ENCODE measurements at places on chromosomes 16 and 17.
A peak's percentile ranks its signal among the peaks of the same experiment; 100 is the strongest.

DNA sequence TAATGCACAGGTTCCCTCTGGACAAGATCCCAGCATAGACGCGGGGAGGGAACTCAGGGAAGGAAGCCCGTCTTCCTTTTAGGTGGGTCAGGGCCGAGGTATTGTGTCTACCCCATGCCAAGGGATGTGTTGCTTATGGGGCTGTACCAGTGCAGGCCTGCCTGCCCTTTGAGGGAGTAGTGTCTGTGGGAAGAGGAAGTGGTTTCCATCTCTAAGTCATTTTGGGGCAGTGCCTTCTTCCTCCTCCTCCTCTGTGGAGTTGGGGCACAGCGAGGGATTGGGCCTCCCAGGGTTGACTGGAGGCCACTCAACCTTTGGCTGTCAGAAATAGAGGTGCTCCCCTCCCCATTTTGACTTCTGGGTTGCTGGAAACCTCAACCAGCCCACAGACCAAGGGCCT, 26.5 kb downstream of the GJD3 start:
- no peak for DNase-seq

GRCh38 chr16:17691899-17692176, 221.1 kb upstream of the XYLT1 start:
- no peak for DNase-seq

DNA sequence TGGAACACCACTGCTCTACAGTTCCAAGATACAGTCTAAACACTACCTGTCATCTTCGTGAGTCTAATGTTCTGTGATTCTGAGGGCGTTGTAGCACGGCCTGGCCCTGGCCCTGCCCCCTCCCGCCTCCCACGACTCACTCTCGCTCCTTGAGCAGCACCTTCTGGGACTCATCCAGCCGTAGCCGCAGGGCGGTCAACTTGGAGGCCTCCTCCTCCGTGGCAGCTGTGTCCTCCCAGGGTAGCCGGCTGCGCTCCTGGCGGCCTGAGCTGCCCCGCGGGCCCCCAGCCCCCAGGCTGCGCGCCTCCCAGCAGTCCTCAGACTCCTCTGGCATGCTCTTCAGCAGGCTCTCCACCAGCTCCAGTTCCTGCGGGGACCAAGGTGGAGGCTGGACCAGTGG, 10.6 kb downstream of the CCDC102A start:
- DNase-seq, result no peak

DNA sequence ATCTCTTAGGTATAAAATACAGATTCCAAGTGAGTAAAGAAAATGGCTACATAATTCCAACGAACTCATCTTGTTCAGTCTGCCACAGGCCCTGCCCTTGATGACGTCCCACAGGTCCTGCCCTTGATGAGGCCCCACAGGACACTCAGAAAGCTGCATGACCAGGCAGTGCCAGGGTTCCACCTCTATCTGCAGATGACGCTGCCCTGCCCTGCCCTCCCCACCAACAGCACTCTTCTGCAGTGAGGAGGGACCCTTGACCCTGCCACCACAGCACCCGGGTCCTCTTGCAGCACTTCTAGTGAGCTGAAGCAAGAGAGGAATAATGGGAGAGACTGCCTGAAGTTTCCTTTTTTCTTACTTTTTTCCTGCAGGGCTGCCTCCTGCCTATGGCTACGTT, 118.4 kb downstream of the VPS53 start:
- DNase-seq, result no peak

- DNase-seq, result no peak
These were observed 8.3 kb downstream of the EVPL start for GRCh38 chr17:76018801-76019200.

DNA sequence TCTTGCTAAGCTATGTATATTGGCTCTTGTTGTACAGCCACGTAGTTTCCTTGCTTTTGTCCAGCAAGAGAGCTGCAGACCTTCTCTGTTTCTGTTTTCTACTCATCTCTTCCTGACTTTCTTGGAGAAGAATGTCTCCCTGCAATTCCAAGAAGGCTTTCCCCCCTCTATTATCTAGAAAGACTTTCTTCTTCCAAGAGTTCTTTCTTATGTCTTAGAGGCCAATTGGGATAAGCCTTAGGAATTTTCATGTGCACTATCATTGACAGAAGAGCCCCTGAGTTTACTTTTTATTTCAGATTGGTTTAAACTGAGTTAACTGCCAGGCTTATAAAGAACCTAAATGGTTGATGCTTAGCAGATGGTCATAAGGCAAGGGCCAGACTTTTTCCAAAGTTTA, 9.0 kb downstream of the CAPNS2 start:
- DNase-seq, result no peak

- DNase-seq, result no peak
These were observed 641 bp upstream of the NT5C3B start for GRCh38 chr17:41836550-41837196.

DNA sequence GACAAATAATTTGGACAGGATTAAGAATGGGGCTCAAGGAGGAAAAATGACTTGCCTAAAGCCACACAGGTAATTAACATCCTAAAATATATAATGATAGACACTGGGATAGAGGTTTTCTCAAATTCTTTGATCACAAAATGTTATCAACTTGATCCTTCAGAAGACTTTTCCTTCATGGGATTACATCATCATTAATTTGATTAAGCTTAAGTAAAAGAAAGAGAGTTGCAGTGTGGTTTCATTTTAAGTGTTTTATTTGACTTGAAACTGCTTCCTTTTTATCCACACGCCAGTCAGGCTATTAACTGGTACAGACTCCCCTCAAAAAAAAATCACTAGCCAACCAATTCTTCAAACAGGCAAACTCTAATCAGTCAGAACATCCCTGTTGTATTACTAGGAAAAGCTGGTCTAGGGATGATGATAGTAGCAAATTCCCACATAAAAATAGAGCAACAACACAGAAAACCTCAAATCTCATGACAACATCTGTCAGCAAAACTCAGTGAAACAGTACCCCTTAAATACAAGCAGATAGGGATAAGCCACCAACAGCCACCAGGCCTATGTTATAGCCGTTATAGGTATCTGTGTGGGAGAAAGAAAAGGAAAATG, 32.5 kb downstream of the AKAP10 start:
- no peak for DNase-seq

- no peak for DNase-seq
These were observed 7.4 kb upstream of the CACNA1H start for GRCh38 chr16:1145383-1146100.

DNA sequence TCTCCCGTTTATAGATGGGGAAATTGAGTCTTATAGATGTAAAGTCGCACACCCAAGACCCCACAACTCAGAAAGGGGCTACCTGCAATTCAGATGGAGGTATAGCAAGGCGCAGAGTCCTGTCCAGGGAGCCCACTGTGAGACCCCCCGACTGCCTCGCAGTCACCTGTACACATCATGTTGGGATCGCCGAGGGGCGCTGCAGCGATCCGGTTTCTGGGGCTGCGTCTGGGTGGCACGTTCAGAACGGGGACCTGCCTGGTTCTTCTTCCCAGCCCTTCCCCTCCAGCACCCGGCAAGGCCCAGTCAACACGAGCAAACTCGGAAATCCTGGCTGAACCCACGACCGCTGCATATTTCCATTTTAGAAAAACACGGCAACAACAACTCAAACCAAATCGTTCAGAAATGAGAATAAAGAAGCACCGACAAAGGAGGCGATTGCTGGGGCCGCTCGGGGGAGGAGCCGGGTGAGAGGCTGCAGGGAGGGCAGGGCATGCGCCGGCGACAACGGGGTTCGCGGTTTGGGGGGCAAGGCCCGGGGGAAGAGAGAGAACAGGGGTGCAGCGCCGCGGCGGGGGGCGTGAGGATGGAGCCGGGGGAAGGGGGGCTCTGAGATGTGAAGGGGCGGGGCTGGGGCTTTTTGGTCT, 643 bp downstream of the HSDL1 start:
- peak; percentile 11 for DNase-seq

DNA sequence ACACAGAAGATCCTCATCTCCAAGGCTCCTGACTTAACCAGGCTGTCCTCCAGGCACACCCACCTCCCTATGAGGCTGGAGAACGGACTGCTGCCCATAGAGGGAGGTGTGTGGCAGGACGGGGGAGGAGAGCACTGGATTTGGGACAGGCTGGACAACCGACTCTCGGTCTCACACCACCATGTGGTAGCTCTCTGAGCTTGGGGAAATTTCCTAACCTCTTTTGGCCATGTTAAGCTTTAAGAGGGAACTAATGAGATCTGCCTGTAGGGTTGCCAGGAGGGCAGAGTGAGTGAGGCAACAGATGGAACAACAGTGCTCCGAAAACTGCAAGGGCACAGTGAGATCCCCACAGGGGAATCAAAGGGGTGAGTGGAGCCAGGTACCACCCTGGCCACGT, 32.7 kb downstream of the RHBDL3 start:
- no peak for DNase-seq

DNA sequence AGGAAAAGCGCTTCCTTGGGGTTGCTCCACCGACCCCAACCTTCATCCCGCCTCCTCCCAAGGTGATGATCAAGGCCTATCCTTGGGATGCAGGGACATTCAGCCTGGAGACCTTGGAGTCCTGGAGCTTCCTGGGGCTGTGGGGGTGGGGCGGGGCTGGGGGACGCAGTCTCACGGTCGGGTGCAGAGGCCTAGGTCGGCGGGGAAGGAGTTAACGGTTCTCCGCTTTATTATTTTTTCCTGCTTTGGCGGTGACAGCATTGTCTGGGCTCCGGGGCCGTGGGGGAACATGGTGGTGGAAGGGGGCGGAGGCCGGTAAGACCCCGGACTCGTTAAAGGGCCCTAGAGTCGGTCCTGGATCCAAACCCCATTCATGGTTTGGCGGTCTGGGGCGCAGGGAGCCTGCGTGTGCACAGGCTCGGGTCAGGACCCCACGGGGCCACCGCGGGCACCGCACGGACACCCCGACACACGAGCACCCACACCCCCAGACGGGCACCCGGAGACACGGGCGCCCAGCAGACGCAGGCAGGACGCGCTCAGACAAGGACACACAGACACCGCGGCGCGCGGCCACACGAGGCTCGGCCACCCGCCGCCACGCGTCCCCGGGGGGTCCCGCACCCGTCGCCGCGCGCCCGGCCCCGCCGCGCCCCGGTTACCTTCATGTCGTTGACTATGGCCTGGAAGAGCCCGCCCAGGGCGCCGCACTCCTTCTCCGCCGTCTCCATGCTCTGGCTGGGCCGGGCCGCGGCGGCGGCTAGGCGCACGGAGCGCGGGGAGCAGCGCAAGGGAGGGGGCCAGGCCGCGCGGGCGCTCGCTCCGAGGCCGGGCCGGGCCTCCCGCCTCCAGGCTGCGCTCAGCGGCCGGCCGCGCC, 554 bp downstream of the MTSS2 start:
- DNase-seq, result no peak

- no peak for DNase-seq
These were observed 33.2 kb upstream of the TAC4 start for GRCh38 chr17:49881054-49881402.

DNA sequence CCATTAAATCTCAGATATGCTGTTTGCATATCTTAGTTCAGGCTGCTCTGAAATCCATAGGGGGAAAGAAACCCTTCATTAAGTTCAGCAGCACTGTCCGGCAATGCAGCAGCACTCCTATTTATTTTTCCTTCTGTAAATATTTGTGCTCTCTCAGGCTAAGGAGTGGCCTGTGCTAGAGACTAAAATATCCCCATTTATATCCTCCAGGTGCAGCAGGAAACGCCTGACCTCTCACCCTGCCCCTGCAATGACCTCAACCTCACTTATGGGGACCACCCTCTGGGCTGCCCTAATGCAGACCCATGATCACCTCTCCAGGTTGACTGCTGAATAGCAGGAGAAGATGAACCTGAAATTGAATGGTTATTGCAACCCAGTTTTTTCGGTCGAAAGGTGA, 165.0 kb upstream of the ELAC2 start:
- DNase-seq, result no peak

DNA sequence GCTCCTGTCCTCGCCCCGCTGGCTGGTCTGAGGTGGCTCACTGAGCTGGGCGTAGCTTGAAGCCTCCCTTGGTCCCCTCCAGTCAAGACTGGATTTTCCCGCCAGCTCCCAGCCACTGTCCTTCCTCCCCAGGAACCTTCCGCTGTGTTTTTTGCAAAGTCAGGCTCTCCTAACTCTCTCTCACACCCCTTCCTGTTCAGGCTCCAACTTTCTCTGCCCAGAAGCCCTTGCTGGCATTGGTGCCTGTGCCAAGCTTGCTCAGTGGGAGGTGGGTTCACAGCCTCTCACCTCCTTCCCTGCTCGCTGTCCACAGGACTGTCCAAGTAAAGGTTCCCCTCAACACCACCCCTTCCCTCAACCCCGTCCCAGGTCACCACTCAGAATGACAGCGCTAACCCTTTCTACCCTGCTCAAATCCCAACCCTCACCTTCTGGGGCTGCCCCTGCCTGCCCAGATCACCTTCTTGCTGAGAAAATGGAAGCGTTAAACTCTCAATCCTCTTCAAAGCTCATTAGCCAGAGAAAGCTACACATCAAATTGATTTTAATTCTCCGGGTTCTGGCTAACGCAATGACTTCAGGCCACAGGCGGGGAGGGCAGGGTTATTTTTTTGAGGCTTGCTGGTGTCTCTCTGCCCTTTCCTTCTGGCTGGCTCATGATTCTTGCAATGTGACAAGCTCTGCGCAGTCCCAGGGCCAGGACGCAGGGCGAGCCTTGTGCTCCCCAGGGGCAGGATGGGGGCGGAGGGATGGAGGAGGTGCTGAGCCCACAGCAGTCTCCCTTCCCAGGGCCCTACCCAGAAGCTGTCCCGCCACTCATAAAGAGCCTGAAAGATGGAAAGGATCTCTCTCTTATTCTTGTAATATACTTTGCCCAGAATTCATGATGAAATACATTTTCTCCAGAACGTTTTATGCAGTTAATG, 357.2 kb upstream of the TNRC6C start:
- DNase-seq, result no peak

GRCh38 chr17:7019367-7019766, 3.5 kb upstream of the BCL6B start:
- DNase-seq, result no peak

GRCh38 chr16:58456193-58456592, 43.8 kb upstream of the NDRG4 start:
- DNase-seq, result no peak

- no peak for DNase-seq
These were observed 5.1 kb downstream of the MMP25 start for GRCh38 chr16:3051494-3051893.

DNA sequence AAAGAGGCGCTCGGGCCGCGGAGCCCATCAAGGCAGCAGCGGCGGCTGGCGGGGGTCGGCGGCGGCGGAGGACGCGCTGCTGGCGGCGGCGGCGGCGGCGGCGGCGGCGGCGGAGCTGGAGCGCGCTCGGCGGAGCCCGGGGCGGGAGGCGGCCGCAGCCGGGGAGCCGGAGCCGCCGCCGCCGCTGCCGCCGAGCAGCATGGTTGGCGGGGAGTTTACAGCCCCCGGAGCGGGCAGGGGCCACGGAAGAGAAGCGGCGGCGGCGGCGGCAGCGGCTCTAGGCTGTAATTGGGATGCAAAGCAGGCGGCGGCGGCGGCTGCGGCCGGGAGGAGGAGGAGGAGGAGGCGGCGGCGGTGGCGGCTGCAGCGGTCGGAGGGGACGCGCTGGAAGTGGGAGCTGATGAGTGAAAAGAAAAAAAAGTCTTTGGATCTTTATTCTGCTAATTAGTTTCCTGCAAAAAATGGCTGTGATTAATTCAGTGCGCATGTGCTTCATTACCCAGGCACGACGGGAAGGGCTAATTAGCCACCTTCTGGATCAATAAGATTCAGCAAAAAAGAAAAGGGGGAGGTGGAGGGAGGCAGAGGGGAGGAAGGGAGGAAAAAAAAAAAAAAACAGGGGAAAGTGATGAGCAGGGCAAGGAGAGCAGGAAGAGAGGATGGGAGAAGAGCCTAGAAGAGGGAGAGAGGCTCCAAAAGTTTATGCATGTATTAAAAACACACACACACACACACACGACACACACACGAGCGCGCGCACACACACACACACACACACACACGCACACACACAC, 10.9 kb upstream of the ZFHX3 start:
- DNase-seq, result no peak

Measured in stimulated activated CD4-positive, alpha-beta T cell treated with anti-CD3 and anti-CD28 coated beads, Interleukin-12 subunit alpha, Interleukin-12 subunit beta, amount 100 ng/mL, for 48 hours (primary cell).